Activated CD8-positive, alpha-beta T cell treated with anti-CD3 and anti-CD28 coated beads for 36 hours (primary cell): ENCODE measurements at places on chromosomes 3 and 15. TPM values are rescaled to one million over a fixed set of nuclear protein-coding genes. Genes with fewer than 3 reads are reported as not detected.
A peak's percentile ranks its signal among the peaks of the same experiment; 100 is the strongest.

HESX1 gene
- total RNA-seq = 0.54 TPM

HYAL1 gene
- not detected for total RNA-seq

ZBBX gene
- total RNA-seq = not detected

EID1 gene
- 80.5 TPM for total RNA-seq

ALDH1A3 gene
- total RNA-seq = not detected

OR5H6 gene
- not detected for total RNA-seq

SPINK8 gene
- not detected for total RNA-seq

- no peak for DNase-seq
Observed at GRCh38 chr15:29749365-29750086, 72.7 kb downstream of the TJP1 start.

- no peak for DNase-seq
Observed at GRCh38 chr3:16130066-16130465, 44.4 kb upstream of the GALNT15 start.

- peak; percentile 55 for DNase-seq
Observed at GRCh38 chr15:70281811-70282307, 184.1 kb upstream of the TLE3 start.

GRCh38 chr3:190433626-190434025 lies 16.1 kb downstream of the TMEM207 start:
- no peak for DNase-seq

GRCh38 chr3:194075088-194075615 lies 60.8 kb upstream of the HES1 start:
- DNase-seq = no peak

GRCh38 chr3:49912881-49913281 lies 9.2 kb upstream of the MST1R start:
- no peak for DNase-seq

GRCh38 chr3:32467333-32468070 lies 35.1 kb downstream of the CMTM6 start:
- DNase-seq = peak; percentile 69

DNA sequence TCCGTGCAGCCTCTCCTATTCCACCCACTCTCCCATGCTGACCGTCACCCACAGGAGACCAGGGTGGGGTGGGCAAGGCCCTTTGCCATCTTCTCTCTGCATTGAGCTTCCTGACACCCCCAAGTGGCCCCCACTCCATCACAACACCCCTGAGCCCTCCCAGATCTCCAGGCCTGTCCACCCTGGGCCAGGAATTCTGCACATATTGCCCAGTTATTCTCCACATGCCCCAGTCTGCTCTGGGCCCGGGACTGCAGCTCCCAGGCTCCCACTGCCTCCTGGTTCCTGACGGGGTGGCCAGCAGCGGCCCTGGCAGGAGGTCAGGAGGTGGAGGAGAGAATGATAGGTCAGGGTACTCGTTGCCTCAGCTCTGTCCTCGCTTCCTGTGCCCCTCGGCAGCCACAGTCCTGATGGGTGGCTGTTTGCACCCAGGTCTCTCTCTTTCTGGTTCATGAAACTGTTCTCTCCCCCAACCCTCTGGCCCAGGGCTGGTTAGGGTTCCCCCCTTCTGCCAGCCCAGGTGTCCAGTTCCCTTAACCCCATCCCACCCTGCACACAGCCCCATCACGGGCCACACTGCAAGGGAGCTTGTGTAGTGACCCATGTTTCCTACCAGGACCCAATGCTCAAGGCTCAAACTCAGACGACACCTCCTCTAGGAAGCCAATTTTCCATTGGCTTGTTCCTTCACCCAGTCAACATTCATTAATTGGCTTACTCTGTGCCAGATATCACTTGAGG lies 47.3 kb downstream of the IQSEC1 start:
- DNase-seq = no peak

DNA sequence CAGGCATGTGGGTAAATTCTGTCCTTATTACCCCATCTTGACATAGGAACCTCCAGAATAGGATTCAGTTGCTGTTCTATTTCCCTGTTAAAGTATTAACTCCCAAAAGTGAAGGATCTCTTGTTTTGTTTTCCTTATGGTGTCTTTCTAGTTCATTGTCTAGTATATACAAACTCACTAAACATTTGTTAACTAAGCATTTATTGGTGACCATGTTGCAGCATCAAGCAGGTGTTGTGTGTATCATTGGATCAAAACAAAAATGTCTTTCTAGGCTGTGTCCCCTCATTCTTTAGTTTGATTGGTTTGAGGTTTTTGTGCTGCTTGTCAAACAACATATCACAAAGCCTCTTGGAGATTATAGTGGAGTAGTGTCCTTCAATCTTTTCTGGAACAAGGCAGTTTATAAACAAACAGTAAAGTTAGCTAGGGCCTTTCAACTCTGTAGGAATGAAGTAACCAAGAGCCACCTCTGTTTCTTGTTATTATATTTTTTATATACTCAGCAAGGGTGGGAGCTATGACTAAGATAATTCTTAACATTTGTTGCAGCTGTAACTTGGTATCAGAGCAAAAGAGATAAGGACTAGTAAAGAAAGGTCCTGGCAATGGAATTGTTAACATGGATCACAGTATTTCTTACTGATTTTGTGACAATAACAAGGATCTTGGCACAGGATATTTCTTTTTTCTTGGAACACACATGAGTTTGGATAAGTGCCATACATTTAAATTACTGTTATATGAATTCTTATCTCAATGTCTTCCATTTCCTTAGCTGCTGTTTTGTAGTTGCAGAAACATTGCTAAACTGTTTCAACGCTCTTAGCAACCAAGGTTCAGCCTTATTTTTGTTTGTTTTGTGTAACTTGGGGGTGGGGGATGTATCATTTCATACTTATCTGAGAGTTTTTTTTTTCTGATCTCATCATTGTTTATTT lies 49.3 kb downstream of the TMOD3 start:
- DNase-seq = no peak

- DNase-seq = peak; percentile 77
Observed at GRCh38 chr3:112973325-112974177, 1.4 kb downstream of the CD200R1 start.

- DNase-seq = no peak
Observed at GRCh38 chr3:178551916-178552321, 15.7 kb downstream of the KCNMB2 start.

DNA sequence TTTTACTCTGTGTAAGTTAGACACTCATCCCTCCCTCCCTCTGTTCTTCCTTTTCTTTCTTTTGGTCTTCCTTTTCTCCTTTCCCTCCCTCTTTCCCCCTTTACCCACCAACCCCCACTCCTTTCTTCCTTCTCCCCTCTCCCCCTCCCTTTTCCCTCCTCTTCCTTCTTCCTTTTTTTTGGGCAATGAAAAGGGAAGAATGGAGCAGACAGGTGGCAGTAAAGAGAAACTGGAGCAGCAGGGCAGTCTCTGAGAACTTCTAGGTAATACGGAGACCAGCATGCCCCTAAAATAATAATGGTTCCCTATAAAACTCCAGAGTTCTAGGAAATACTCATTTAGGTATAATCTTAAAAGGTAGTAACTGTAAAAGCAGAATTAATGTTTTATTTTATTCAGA lies 11.4 kb upstream of the GPR171 start:
- DNase-seq = no peak

DNA sequence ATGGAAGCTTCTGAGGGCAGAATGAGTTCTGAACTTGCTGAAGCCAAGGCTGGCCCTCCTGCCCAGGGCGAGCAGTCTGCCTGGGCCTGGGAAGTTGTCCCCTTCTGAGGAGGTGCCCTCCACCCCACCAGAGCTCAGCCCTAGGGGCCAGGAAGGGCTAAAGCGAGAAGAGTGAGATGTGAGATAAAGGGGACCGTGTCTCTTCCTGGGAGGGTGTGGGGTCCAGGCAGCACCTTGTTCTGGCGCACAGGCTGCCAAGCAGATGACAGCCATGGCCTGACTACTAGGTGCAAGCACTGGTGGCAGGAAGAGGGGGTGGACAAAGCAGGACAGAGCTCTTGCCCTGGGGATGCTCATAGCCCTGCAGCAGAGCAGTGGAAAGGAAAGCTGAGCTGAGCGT lies 3.7 kb downstream of the PAK6 start:
- no peak for DNase-seq

GRCh38 chr3:150793641-150794040 lies 30.7 kb upstream of the SIAH2 start:
- no peak for DNase-seq

DNA sequence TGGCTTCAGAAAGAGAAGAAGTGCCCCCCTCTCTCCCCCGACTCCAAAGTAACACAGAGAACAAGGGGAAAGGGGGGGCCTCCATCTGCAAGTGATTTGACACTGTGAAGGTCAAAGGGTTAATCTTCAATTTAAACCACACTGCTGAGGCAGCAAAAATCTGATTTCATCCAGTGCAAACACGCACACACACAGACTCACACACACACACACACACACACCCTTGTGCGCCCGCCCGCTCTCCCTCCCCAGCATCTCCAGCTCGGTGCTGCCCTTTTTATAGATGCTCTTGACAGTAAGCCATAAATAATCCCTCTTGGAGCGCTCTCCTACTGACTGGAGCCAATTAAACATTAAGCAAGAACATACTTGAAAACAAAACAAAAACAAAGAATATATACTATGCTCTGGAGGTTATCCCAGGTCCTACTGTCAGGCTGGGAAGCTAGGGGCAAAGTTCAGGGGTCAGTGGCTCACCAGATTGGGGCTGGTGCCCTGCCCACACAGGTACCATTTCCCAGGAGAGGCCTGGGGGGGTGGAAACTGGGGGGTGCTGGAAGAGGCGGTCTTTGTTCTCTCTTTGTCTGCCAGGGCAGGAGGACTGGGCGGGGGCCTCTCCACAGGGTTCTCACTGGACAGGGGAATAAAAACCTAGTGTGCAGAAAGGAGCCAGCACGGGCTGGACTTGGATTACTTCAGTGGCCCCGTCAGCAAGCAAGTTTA lies 16.3 kb downstream of the BMF start:
- no peak for DNase-seq

DNA sequence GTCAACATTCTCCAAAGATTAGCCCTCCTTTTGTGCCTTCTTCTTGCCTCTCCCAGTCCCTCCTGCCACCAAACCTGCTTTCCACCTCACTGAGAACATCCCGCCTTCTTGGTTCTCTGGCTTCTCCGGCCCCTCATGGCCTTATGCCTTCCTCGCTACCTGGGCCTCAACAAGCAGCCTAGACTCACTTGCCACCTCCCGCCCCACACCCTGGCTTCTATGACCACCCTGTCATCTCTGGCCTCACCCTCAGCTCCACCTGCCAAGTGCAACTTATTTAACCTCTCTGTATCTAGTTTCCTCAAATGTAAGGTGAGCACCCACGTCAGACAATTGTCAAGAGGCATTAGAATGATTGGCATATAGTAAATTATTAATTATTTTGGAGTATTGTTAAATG lies 68.8 kb upstream of the MEX3B start:
- DNase-seq = no peak

- DNase-seq = peak; percentile 67
Observed at GRCh38 chr15:98428253-98428989, 219.9 kb upstream of the IGF1R start.

GRCh38 chr3:73753985-73754384 lies 129.2 kb upstream of the PDZRN3 start:
- no peak for DNase-seq

GRCh38 chr15:48856942-48857341 lies 21.0 kb upstream of the EID1 start:
- no peak for DNase-seq

- DNase-seq = no peak
Observed at GRCh38 chr3:62803276-62803675, 71.9 kb downstream of the CADPS start.

DNA sequence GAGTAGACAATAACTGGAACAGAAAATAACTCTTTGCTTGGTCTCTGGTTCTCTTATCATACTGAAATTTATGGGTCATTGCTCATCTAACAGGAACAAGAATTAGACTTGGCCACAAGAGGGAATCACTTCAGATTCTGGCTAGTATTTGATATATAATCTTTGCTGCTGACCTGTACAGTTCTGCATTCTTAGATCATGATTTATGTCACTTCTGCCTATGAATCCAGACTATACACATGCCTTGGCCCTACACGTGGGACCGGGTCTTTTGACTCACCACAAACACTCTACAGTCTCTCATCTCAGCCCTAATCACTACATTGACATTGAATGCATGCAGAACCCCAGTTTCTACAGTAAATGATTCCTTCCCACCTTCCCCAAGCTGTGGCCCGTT lies 162.5 kb upstream of the SOX2 start:
- DNase-seq = no peak

DNA sequence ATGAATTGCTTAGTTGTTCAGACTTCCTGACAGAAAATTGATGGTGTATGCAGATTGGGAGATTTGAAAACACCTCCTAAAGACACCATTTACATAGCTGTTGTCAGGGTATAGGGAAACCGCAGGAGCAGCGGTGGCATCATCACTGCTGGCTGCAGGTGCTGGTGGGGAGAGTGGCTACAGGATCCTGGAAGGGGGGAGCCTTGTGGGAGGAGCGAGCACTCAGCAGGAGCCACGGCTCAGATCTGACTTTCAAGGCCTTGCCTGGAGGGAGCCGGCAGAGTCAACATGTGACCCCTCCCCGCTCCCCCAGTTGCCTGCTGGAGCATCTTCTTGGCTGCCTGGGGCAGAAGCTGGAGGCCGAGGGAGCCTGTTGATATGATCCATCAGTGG lies 26.1 kb downstream of the EDEM1 start:
- no peak for DNase-seq

DNA sequence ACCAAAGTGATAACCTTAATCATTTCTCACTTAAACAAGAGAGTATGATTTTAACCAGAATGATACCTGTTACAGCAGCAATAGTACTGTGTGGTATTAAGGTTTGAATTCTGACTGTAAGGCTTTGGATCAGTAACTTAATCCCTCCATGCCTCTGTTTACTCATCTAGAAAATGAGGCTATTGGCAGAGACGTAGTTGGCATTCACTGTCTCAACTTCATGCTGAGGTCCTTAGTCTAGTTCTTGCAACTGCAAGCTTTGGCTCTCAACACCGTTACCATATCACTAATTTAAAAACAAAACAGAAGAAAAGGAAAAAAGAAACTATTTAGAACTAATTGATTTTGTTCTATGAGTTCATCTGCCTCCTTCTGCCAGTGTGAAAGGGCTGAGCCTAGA lies 875.4 kb downstream of the MCTP2 start:
- DNase-seq = no peak

DNA sequence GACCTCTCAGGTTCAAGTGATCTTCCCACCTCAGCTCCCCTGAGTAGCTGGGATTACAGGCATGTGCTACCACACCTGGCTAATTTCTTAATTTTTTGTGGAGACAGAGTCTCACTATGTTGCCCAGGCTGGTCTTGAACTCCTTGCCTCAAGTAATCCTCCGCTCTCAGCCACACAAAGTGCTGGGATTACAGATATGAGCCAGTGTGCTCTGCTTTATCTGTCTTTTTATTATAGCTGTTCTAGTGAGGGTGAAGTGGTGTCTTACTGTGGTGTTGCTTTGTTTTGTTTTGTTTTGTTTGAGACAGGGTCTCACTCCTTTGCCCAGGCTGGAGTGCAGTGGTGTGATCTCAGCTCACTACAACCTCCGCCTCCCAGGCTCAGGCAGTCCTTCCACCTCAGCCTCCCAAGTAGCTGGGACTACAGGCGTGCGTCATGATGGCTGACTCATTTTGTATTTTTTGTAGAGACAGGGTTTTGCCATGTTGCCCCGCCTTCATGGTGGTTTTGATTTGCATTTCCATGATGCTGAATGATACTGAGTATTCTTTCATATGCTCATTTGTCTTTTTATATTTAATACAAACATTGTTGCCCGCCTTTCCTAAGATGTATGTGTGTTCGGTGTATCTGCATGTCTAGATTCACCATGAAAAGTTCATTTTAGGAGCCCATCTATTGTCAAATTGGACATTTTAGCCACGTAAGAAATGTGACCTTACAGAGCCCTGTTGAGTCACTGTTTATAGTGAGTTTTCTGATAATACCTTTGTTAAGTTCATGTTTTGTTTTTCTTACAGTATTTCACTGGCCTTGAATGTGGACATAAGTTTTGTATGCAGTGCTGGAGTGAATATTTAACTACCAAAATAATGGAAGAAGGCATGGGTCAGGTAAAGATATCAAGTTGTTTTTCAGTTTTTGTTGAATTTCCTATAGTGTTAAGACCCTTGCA lies 80.6 kb downstream of the ARIH1 start:
- peak; percentile 54 for DNase-seq
